ENCODE measurements at places on chromosomes 5 and 9.

DNA sequence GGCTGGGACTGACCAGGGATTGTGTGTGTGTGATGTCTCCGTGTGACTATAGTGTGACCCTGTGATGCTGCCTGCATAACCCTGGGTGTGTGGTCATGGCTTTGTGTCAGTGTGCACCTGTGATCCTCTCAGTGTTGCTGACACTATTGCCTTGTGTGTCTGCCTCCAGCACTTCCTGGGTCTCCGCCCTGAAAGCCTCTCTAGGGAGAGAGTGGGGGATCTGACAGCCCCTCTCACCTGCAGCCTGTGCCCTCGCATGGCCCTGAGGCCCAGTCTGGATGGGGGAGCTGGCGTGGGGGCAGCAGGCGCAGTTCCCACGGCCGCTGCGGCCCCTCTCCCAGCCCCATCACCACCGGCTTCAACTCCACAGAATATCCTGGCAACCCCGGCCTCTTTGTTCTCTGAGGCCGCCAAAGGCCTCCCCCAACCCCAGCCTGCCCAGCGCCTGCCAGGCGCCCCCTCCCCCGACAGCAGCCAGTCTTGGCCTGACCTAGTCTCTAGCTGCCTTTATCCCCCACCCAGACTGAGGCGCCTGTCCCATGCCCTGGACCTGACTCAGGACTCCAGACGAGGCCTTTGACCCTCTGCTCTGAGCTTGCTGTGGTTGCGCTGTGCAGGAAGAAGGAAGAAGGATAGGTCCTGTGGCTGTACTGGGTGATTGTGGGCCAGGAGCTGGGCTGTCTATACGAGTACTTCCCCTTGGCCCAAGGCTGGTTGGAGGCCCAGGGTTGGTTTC, 38.7 kb downstream of the CXXC5 start:
- DNase-seq, result no peak

- no peak for DNase-seq
Measured at GRCh38 chr5:93585767-93586385, 2.9 kb downstream of the NR2F1 start.

DNA sequence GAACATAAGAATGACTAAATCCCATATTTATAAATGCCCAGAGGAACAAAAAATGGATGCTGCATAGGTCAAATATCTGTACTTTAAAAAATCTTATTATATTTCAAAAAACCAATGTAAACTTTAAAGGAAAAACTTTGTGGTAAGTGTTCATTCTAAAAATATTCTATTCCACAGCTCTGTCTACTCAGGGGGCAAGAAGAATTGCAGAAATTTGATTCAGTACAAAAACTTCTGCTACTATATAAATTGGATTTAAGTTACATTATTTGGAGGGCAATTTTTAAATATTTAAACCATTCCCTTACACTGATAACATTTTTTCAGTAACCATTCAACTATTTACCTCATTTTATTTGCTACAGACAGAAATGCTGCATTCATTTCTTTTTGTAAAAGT, 32.1 kb downstream of the NFIB start:
- DNase-seq, result no peak

DNA sequence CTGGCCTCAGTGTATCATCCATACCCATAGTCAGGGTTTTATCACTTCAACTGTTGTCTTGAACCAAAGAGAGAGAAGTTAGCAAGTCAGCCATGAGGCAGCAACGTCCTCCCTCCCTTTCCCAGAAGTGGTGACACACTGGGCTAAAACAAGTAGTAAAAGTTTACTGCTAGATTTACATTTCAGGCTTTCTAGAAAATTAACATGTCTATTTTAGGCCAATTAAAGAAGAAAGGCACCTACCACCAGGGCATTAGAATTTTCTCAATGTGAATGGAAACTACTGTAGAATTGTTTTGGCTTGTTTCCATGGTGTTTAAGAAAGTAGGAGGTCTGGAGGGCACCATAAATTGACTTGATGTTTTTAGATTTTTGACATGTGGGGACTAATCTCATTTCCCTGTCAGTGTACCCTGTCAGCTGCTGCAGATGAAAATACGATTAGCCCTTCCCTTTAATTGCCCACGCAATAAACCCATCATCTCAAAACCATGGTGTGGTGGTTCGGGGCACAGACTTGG, 121.8 kb upstream of the ELL2 start:
- no peak for DNase-seq

DNA sequence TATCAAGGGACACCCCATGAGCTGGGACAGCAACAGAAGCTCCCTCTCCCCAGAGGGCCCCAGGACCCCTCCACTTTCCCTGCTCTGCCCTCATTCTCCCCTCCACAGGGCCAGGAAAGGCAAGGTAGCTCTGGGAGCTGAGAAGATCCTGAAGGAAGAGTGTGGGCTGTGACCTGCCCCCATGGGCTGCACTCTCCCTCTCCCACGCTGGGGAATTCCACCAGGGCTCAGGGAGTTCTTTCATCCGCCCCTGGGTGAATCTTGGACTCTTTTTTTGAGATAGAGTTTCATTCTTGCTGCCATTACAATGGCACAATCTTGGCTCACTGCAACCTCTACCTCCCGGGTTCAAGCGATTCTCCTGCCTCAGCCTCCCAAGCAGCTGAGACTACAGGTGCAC, 73.8 kb downstream of the C9orf50 start:
- no peak for DNase-seq

DNA sequence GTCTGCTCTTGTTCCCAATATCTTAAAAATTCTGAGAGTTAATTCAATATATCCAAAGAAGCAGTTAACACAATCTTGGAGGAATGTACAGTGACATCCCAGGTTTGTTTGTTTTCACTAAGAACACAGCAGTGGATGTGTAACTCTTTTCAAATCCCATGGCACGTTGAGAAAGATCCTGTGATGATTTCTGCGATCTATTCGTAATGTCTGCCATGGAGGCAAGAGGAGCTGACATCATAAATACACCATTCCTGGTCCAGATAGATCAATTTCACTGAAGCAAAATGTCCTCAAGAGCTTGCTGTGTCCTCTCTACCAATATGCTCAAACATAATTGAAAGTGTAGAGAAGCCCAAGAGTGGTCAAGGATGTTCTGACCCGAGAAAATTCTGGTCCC, 252.8 kb upstream of the TRIM32 start:
- no peak for DNase-seq

GRCh38 chr5:9495121-9495520, 50.8 kb downstream of the SEMA5A start:
- no peak for DNase-seq

- DNase-seq, result no peak
Measured at GRCh38 chr9:94153905-94154304, 69.6 kb downstream of the PTPDC1 start.

DNA sequence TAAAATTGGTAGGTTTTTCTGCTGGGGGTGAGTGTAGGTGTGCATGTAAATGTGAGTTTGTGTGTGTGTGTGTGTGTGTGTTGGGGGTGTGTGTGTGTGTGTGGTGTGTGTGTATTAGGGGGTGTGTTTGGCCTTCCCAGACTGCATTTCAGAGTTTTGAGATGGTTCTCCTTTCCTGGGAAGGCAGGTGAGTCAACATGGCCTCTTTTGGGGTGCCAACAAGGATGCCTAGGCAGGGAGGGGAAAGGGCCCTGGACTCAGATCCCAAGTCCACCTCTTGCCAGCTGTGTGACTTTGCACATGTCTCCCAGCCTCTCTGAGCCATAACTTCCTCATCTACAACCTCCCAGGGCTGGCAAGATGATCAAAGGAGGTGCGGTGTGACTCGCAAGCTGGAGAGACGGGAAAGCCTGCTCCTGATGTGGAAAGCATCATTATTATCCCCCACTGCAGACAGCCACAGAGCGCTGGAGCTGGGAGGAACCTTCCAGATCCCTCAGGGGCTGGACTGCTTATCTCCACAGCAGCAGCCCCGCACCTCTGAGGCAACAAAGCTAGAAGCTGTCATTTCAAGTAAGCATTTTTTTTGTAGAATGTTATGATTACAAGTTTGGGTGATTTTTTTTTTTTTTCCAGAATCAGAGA, 63.5 kb upstream of the TBC1D2 start:
- DNase-seq, result no peak

- DNase-seq, result no peak
Measured at GRCh38 chr9:4174546-4175175, 125.2 kb downstream of the GLIS3 start.

GRCh38 chr9:82164159-82164558, 175.6 kb downstream of the SPATA31D1 start:
- no peak for DNase-seq

All from NCI-H1105 (cell line).